ENCODE measurements at places on chromosomes 1 and 21. TPM values are rescaled to one million over a fixed set of nuclear protein-coding genes. Genes with fewer than 3 reads are reported as not detected.

Gene CDC20
- total RNA-seq = 3.5 TPM

Gene KRTAP10-10
- not detected for total RNA-seq

Gene DR1
- 31.6 TPM for total RNA-seq

Gene SLFNL1
- total RNA-seq = 2.4 TPM

Gene RNU1-4
- under 0.01 TPM for total RNA-seq

Gene PAQR6
- 26.4 TPM for total RNA-seq

Gene SYT14
- 0.98 TPM for total RNA-seq
